ENCODE measurements at places on chromosomes 5 and 9. TPM values are rescaled to one million over a fixed set of nuclear protein-coding genes. Genes with fewer than 3 reads are reported as not detected.

The ZNF367 gene
- 2.8 TPM for total RNA-seq

The IRX1 gene
- 1.7 TPM for total RNA-seq

The PCDHGB7 gene
- 23.6 TPM for total RNA-seq

The LEAP2 gene
- total RNA-seq, result 0.32 TPM

The WNT8A gene
- not detected for total RNA-seq

The HSDL2 gene
- total RNA-seq, result 20.0 TPM

The RNF180 gene
- 2.6 TPM for total RNA-seq

The UBQLN1 gene
- 78.6 TPM for total RNA-seq

The ECSCR gene
- 0.80 TPM for total RNA-seq

The LCN9 gene
- not detected for total RNA-seq

The SLC25A2 gene
- total RNA-seq, result not detected
